ENCODE measurements at places on chromosomes 4 and X.

GRCh38 chr4:90840291-90840690 lies 713.1 kb downstream of the CCSER1 start:
- DNase-seq: no peak

GRCh38 chr4:37268319-37268718 lies 23.8 kb downstream of the NWD2 start:
- no peak for DNase-seq

GRCh38 chr4:115145393-115146160 lies 32.2 kb upstream of the NDST4 start:
- no peak for DNase-seq

- DNase-seq: no peak
These were observed 49.5 kb downstream of the CD99L2 start for GRCh38 chrX:150848914-150849365.

GRCh38 chr4:98639523-98639922 lies 18.9 kb downstream of the TSPAN5 start:
- DNase-seq: no peak

DNA sequence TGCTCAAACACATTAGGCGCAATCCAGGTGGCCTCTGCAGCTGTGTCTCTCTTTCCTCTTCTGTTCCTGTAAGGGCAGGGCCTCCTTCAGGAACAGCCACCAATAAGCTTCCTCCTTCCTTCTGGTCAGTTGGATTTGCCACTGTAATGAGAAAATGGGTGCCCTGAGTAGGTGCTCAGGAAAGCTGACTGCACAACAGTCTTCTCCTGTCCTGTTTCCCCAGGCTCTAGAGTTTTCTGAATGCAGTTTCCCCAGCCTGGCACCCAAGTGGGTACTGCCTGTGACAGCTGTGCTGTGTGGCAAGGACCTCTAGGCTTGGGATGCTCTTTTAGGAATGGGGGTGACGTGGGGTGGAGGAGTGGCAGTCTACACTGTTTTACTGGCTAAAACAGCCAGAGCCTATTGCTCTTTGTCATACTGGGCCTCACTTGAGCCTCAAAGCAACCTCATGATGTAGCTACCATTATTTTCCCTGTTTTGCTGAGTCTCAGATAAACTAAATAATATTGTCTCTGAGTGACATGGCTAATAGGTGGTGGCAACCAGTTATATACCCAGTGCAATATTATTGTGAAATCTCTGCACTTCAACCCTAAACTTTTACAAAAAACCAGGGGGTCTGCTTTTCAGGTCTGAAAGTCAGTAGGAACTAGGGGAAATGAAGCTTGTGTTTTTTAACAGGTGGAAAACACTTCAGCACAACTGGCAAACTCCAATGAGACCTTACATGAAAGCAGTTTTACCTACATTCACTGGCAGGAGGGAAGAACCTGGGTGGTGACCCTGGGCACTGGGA lies 1.2 kb downstream of the CXCL2 start:
- no peak for DNase-seq

GRCh38 chrX:71671043-71671780 lies 3.9 kb downstream of the LOC101059915 start:
- no peak for DNase-seq

- peak; percentile 34 for DNase-seq
These were observed 126.6 kb downstream of the ASB9 start for GRCh38 chrX:15143050-15143824.

DNA sequence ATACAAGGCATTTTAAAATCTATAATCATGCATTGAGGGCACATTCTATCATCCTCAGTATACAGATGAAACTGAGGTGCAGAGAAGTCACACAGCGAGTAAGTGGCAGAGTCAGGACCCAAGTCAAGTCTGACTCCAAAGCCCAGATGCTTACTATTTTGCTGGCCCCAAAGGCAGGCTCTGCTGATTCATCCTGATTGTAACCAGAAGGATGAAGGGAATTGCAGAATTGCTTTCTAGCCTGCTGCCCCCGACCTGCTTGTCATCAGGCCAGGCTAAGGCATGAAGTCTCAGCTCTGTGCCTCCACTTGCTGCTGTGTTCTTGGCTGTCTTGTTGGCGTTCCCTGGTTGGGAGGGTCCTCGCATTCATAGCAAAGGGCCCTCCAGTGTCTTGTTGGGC lies 62.7 kb downstream of the SLC9A6 start:
- DNase-seq: peak; percentile 70

GRCh38 chrX:103571726-103572125 lies 13.6 kb upstream of the TCEAL4 start:
- no peak for DNase-seq

DNA sequence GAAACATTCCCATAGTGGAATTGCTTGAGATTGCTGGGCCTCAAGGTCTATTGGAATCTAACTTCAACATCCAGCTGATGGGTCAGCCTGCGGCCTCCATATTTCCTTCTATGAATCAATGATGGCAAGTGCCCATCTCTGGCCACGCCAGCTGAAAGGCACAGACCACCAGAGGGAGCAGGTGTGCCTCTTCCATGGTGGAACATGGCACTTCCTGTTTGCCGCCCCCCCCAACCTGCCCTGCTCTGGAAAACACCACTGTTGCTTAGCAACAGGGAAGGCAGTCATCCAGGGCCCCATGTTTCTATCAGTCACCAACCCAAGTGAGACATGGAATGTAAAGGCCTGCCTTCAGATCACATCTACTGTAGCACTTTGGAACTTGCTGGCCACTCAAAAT lies 11.6 kb downstream of the PAGE4 start:
- peak; percentile 65 for DNase-seq

DNA sequence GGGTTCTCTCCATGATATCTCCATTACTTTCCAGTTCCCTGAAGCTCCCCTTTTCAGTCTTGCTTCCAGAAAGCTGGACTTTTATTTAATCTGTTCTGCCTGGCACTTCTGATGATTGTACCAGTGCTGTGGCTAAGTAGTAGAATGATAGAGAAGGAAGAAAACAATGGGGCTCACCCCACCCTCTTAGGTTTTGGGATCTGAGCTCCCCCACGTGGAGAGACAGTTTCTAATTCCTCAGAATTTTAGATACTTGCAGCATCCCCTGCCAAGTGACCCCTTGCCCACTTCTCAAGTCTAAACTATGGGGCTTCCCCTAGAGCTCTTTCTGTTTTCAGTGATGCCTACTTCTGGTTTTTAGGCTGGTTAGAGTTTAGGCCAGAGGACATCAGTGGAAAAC lies 73.9 kb downstream of the GC start:
- peak; percentile 24 for DNase-seq

DNA sequence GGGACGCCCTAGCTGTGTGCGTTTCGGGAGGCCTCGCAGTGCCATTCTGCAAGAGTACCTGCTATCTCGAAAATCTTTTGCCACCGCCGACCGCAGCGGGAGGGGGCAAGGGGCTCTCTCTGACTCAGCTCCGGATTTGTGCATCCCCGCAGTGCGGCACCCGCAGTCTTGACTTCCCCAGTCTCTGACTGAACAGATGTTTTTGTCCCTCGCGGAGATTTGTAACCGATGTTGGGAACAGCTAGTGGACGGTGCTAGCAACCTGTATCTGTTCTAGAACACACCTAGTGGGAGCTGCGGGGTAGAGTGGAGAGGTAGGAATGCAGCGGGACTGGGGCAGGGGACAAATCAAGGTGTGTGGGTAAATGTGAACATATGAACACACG lies 17.2 kb downstream of the NKX6-1 start:
- no peak for DNase-seq

- DNase-seq: peak; percentile 58
These were observed 17.8 kb downstream of the GAB3 start for GRCh38 chrX:154733066-154733425.

DNA sequence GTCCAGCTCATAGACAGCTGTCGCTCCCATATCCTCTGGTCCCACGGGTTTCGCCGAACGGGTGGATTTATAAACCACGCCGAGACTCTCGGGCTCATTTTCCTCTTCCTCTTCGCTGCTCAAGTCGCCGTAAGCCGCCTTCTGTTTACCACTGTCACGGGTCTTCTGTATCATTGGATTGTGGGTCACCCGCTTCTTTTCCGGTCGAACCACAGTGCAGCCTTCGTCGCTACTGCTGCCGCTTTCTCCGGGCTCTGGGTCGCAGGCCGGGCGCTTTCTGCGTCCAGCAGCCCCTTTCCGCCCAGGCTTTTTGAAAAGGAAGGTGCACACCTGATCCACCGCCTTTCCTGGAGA lies 311 bp downstream of the RNF113A start:
- no peak for DNase-seq

GRCh38 chrX:75748431-75748830 lies 36.6 kb downstream of the MAGEE2 start:
- DNase-seq: peak; percentile 0

- DNase-seq: peak; percentile 69
These were observed 62.9 kb upstream of the NDST3 start for GRCh38 chr4:117971403-117971802.

- no peak for DNase-seq
These were observed 215.2 kb downstream of the CBR4 start for GRCh38 chr4:168794881-168795280.

DNA sequence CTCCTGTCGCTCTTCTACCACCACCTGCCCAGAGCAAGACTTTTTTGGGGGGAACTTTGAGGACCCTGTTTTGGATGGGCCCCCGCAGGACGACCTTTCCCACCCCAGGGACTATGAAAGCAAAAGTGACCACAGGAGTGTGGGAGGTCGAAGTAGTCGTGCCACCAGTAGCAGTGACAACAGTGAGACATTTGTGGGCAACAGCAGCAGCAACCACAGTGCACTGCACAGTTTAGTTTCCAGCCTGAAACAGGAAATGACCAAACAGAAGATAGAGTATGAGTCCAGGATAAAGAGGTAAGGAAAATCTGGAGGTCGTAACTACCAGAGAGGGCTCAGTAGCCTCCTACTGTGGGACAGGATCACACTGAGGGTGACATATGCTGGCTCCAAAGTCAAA lies 364.5 kb downstream of the MAPK10 start:
- no peak for DNase-seq

DNA sequence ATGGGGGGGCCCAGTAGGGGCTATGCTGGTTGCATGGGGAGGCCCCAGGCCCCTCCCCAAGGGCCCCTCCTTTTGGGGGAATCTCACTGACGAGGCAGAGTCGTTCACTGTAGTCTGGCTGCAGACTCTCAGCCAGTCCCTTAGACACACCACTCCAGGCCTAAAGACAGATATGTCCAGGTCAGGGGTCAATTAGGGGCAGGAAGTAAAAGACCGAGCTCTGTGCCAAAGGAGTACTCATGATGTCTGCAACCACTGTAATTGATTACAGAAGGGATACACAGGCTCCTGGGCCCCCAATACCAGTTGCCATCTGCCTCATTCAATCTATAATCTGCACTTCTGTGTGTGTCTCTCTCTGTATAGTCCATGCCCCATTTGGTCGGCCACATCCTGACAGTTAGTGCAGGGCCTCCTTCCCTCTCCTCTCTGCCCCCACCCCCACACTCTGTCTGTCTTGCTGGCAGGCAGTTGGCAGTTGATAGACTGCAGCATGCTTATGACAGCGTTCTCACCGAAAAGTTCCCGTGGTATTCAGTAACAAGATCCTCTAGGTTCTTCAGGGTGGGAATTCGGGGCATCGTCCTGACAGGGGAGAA lies 1.3 kb upstream of the CXorf65 start:
- DNase-seq: no peak

DNA sequence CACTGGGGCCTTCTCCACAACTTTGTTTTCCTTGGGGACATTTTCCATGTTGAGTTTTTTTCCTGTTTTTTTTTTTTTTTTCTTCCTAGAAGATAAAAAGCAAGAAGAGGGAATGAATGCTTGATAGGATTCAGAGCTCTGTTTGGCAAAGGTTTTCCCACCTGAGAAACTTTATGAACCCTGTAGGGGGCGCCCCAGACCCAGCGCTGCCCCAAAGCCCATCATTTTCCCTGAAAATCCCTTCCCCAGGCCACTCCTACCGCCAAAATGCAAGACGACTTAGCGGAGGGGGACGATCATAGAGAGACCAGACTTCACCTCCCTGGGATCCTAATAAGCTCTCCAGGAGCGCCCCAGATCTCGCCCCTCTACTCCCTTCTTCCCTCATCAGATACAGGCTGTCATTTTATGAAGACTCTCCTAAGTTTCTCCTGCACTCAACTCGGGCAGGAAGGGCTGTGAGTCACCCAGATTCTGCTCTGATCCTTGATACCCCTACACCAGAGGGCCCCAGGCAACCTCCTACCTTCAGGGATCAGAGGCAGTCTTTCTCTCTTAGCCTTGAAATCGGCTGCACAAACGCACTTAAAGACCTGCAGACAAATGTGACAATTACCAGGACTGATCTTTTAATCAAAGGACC lies 1.4 kb downstream of the BEX5 start:
- DNase-seq: no peak

DNA sequence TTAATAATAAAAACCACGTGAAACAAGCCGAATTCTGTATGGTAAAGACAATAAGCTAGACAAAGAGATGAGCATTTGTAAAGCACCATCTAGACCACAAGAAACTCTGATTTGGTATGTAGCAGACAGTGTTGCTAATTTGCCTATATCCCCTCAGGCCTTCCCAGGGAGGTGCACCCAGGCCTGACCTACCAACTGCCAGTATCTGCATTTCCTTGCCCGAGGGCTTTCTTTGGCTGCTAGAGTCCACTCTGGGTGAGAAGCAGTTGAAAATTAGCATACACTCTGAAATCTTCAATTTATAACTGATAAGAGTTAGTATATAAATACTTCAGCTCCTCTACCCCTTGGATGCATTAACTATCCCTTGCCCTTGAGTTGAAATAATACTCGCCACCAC lies 37.4 kb upstream of the IL1RAPL1 start:
- DNase-seq: no peak

DNA sequence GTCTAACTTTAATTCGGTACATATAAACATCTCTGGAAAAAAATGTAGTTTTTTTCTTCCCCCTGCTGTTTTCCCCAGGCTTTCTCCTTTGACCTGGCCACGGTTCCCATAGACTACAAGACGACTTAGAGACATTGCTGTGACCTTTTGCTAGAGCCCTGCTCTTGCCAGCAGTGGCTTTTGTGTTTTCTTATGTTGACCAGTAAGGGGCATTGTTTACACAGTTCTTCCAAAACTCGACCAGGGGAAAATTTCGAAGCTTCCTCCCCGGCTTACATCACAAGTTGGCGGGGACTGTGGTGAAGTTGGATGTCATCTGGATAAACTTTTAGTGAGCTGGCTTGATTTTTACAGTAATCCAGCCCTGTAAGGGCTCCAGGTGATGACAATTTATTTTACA lies 9.3 kb downstream of the CCDC160 start:
- DNase-seq: no peak

DNA sequence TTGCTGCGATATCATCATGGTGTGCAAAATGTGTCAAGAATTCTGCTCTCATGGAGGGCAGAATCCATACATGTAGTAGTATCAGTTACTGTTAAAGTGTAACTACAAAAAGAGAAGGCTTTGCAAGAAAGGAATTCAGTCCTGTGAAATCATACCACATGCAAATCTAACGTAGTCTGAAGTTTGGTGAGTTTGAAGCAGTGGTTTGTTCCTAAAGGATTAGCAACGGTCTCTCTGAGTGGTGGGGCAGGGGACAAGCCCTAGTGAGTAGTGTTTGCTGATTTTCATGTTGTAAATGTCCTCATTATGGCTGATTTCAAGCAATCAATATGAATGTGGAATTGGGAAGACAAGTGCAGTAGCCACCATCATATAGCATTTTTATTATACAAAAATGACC lies 47.1 kb upstream of the CLNK start:
- no peak for DNase-seq

- DNase-seq: no peak
These were observed 72.0 kb upstream of the MED14 start for GRCh38 chrX:40807384-40807783.

GRCh38 chr4:165953181-165953580 lies 80.1 kb downstream of the TLL1 start:
- no peak for DNase-seq

GRCh38 chr4:151260526-151260925 lies 16.4 kb upstream of the PRSS48 start:
- DNase-seq: peak; percentile 21

- no peak for DNase-seq
These were observed 364.4 kb upstream of the CLNK start for GRCh38 chr4:11049001-11049400.
